ENCODE measurements at places on chromosomes 5 and 9.

GRCh38 chr5:148387325-148387724 is 3.6 kb downstream of the FBXO38 start:
- DNase-seq: no peak

- peak; percentile 15 for DNase-seq
Observed at GRCh38 chr9:76441551-76442322, 17.2 kb upstream of the GCNT1 start.

GRCh38 chr9:17536027-17536426 is 42.8 kb upstream of the SH3GL2 start:
- no peak for DNase-seq

DNA sequence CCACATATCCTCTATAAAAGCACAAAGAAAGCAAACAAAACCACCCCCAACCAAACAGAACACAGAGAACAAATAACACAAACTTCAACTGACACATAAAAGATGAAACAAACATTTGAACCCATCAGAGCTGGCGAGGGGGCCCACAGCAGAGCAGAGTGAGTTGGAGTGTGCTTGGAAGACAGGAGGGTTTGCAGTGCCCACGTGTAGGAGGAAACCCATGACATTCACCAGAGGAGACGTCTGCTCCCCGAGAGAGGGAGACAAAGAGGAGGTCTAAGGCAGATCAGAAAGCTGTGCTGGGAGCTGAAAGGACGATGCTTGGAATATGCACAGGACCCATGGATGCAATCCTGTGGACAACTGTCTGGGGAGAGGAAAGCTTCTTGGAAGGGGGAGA is 27.0 kb downstream of the MRPL36 start:
- DNase-seq: no peak

- no peak for DNase-seq
Observed at GRCh38 chr9:95017062-95017461, 290.6 kb downstream of the AOPEP start.

- no peak for DNase-seq
Observed at GRCh38 chr5:179275941-179276837, 69.1 kb downstream of the ADAMTS2 start.

GRCh38 chr5:173229966-173230689 is 4.9 kb downstream of the NKX2-5 start:
- no peak for DNase-seq

GRCh38 chr9:101427957-101428655 is 7.5 kb downstream of the ALDOB start:
- DNase-seq: no peak

GRCh38 chr5:176793736-176794135 is 16.6 kb upstream of the UNC5A start:
- no peak for DNase-seq

- DNase-seq: no peak
Observed at GRCh38 chr9:30035761-30036160, 2348.7 kb upstream of the ACO1 start.

DNA sequence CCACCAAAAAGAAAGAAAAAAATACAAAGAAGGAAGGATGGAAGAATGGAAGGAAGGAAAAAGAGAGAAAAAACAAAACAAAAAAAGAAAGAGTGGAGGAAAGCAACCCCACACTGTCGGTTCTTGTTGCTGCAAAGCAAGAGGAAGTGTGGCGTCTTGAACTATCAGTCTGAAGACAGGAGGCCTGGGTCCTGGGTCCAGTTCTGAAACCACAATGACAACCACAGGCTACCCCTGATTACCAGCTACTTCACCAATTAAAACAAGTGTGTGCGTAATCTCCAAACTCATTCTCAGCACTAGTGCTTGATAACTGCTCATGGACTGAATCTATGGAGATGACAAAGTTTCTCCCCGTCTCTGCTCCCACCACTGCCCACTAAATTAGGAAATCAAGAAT is 93.7 kb downstream of the RASEF start:
- no peak for DNase-seq

DNA sequence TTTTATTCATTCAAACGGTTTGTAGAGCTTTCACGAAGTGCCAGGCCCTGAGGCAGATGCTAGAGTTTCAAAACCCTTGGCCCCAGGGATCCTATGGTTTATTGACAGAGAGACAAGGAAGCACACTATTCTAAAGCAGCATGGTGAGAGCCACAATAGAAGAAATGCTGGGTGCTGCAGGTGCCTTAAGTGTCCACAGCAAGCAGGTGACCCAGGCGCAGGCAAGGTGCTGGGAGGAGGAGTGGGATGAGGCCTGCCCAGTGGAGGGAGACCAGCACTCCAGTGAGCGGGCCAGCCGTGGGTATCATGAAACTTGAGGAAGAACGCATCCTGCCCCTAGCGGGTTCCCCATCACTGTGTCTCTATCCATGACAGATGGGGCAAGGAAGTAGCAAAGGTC is 71.0 kb downstream of the OSMR start:
- no peak for DNase-seq

- DNase-seq: no peak
Observed at GRCh38 chr5:96790961-96791504, 16.7 kb downstream of the ERAP1 start.

- DNase-seq: no peak
Observed at GRCh38 chr9:130288393-130288792, 22.8 kb downstream of the HMCN2 start.

- no peak for DNase-seq
Observed at GRCh38 chr5:129591508-129592160, 131.5 kb downstream of the ADAMTS19 start.

GRCh38 chr9:107928701-107929371 is 439.3 kb upstream of the KLF4 start:
- no peak for DNase-seq

- no peak for DNase-seq
Observed at GRCh38 chr5:133683646-133684596, 71.6 kb upstream of the FSTL4 start.

- peak; percentile 60 for DNase-seq
Observed at GRCh38 chr5:1111727-1112289, at the start of gene SLC12A7. Gene SLC12A7, minus strand, starts transcription at chr5:1112063. Its CDS starts 72 bp downstream, at chr5:1111991.

DNA sequence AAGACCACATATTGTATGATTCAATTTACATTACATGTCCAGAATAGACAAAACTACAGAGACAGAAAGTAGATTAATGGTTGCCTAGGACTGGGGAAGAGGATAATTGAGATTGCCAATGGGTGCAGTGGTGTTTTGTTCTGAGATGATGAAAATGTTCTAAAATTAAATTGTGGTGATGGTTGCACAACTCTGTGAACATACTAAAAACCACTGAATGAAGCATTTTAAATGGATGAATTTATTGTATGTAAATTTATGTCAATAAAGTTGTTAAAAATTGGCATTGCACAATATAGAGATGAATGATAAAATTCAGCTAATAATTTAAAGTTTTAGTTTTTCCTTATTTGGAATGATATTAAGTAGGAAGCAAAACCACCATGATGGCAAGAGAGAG is 109.5 kb upstream of the NR4A3 start:
- DNase-seq: no peak

DNA sequence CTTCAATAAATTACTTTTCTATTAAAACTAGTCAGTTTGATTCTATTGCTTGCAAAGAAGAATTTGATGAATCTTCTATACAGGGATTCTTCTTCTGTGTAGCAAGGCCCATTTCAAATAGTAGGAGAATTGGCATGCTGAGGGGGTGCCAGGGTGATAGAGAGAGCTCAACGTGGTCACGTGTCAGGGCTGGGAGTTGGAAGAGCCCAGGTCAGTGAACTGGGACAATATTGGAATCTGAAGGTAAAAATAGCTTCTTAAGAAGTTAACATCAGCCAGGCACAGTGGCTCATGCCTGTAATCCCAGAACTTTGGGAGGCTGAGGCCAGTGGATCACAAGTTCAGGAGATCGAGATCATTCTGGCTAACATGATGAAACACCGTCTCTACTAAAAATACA is 64.1 kb upstream of the TLE1 start:
- DNase-seq: no peak

GRCh38 chr5:143593723-143594122 is 190.2 kb upstream of the NR3C1 start:
- DNase-seq: no peak

- no peak for DNase-seq
Observed at GRCh38 chr9:109342878-109343277, 22.0 kb upstream of the EPB41L4B start.

- DNase-seq: no peak
Observed at GRCh38 chr5:77952636-77953212, 176.6 kb upstream of the TBCA start.

DNA sequence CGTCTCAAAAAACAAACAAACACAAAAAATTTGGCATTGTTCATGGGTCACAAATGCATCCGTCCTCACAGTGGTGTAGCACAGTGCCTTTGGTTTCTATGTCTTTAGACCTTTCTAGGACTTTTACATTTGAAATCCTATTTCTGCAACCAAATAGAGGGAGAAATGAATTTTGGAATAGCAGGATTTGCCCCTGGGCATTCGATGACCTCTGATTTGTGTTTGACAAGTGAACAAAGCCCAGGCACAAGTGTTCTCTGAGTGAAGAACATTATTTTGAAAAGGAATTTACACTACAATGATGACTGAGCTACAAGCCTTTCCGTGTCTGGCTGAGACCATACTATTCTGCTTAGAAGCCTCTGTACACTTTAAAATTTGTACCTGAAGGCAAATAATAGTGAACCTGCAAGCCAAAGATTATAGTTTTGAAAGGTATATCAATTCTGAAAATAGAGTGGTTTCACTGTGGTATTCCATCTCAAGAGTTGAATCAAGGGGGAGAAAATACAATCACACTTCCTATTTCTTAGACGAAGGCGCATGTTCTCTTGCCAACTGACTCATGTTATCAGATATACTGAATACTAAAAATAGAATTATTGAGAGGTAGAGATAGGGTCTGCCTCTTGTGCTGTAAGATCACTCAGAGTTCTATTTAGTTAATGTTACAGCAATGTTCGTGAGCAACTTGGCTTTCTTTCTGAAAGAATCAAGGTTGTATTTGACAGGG is 297.6 kb downstream of the KDM4C start:
- DNase-seq: no peak

GRCh38 chr5:112270299-112271293 is 148.5 kb downstream of the EPB41L4A start:
- DNase-seq: no peak

DNA sequence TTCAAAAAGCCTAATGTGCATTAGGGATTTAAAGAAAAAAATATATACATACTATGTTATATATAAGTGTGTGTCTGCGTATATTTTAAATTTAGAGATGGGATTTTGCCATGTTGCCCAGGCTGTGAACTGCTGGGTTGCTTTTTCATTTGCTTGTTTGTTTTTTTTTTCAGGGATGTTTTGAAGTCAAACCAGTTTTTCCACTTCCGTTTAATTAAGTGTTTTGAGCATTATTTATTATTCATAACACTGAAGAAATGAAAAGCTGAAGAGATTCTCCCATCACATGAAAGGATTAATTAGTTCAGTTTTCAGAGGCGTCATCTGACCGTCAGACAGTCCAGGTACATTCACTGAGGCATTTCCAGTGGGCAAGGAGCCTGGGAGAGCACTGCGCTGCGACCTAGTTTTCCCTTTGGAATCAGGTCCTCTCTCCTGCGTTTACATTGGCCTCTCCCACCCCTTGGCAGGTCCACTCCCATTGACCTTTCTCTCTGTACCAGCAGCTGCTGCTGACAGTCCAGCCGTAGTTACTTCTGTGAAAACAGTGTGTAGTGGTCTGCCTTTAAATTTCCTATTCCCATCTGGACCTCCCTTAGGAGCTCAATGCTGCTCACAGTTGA is 26.0 kb downstream of the ARRDC3 start:
- no peak for DNase-seq

DNA sequence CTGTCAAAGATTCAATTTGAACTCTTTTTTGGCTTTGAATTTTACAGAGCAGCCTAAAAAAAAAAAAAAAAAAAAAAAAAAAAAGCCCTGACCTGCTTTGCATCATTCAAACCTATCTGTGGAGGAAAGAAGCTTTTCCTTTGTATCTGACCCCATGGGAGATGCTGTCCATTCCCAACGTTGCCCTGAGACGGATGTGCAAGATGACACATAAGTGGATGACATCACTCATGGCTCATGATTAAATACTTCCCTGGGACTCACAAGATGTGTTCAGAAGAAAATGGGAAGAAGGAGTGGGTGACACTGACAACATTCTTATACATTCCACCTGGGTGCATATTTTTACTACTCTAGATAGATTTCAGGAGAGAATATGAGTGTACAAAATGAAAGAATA is 245.7 kb upstream of the ELAVL2 start:
- DNase-seq: no peak

DNA sequence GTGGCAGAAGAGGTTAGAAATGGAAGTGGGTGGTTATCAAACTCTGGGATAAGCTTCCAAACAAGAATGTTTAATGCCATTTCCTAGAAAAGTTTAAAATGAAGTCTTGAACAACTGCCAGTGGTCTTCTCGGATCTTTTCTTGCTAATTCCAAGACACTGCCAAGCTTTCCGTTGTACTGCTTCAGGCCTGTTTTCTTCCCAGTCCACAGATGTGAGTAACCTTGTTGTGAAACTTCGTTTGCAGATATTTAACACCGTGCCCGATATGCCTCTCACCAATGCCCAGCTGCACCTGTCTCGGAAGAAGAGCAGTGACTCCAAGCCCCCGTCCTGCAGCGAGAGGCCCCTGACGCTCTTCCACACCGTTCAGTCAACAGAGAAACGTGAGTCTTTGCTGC is 269.8 kb downstream of the NR3C1 start:
- DNase-seq: no peak

DNA sequence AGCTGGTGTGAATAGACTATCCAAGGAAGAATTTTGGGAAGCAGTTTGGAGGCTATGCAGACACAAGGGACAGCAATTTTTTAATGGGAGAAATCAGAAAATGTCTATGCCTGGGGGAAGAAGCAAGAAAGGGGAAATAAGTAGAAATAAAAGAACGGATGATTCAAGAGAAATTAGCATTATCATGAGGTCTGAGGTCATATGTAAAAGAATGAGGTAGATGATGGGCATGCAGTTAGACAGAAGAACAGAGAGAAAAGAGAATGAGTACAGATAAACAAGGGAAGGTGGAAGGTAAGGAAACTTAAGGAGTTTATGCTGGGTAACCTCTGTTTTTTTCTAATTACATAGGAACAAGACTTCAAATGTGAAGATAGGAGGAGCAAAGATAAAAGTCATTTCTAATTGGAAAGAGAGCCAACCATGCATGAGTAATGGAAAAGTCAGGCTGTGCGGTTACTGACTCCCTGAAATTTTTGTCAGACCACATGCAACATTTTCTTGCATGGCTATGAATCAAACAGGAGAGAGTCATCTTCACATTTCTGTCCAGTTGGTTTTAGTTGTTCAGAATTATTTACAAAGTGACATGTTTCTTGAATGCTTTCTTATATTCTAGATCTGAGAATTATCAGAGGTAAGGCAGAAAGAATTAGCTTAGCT is 101.0 kb upstream of the PIK3R1 start:
- no peak for DNase-seq

- DNase-seq: no peak
Observed at GRCh38 chr9:124218438-124218982, 39.2 kb upstream of the NEK6 start.

- no peak for DNase-seq
Observed at GRCh38 chr5:142827934-142828576, 57.9 kb downstream of the ARHGAP26 start.

Measured in activated T-helper 9 cell treated with anti-CD3 and anti-CD28 coated beads, Interleukin-2, amount 50 U/mL, for 16 hours (primary cell).